ENCODE measurements at places on chromosomes 2 and 18.

GRCh38 chr2:31268344-31268743 lies 34.4 kb downstream of the EHD3 start:
- no peak for DNase-seq

GRCh38 chr2:101153077-101153707 lies 2.0 kb upstream of the TBC1D8 start:
- no peak for DNase-seq

- DNase-seq = no peak
Measured at GRCh38 chr18:59514203-59514602, 155.1 kb upstream of the LMAN1 start.

- no peak for DNase-seq
Measured at GRCh38 chr2:117930775-117931174, 83.1 kb downstream of the CCDC93 start.

All from stimulated activated CD8-positive, alpha-beta memory T cell treated with anti-CD3 and anti-CD28 coated beads, Interleukin-4, amount 100 ng/mL, for 1 hour (primary cell).